ENCODE measurements at places on chromosomes 7 and 10.

DNA sequence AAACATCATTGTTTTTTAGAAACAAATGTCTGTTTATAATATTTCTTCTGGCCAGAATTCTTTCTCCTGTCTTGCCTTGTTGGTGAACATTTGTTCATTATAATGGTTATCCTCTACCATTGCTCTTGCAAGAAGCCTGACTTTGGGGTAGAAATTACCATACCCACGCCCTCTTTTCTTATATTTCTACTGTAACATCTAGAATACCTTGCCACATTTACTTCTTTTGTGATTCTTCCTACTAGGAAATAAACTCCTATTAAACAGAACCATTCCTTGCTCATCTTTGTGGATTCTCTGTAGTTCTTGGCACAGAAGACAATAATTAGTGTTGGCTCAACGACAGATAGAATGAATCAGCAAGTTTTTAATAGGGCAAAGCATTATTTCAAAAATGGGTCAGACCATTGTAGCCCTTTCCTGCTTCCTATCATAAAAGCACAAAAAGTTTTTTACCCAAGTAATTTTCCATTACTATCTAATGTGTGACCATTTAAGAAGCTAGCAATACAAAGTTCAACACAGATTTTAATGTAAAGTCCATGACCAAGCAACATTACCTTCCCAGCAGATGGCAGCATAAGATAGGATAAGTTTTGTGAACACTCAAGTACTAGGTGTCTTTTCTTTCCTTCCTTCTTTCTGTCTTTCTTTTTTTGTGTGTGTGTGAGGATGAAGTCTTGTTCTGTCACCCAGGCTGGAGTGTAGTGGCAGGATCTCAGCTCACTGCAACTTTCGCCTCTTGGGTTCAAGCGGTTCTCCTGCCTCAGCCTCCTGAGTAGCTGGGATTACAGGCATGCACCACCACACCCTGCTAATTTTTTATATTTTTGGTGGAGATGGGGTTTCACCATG lies 270.4 kb downstream of the HGF start:
- no peak for DNase-seq

DNA sequence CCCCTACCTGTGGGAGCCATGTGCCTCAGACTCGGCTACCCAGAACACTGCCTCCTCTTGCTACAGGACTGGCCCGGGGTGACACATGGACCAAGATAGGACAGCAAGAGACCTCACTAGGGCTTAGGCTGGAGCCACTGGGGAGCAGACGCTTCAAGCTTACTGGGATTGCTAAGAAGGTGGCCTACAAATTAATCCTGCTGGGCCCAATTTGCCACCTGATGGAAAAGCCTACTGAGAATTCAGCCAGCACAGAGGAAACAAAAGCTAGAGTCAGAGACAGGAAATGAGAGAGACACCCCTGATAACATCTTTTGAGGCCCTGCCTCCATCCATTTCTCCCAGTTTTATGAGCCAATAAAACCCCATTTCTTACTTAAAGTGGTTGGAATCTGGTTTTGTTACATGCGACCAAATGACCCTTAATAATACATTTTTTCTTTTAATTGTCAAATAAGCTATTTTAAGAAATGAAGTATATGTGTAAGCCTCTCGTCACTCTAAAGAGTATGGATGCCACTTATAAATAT lies 282.1 kb downstream of the CXCL12 start:
- DNase-seq: no peak

GRCh38 chr7:40437498-40437897 lies 302.7 kb downstream of the SUGCT start:
- DNase-seq: no peak

- DNase-seq: no peak
Measured at GRCh38 chr10:92218569-92218968, 72.3 kb downstream of the CPEB3 start.

DNA sequence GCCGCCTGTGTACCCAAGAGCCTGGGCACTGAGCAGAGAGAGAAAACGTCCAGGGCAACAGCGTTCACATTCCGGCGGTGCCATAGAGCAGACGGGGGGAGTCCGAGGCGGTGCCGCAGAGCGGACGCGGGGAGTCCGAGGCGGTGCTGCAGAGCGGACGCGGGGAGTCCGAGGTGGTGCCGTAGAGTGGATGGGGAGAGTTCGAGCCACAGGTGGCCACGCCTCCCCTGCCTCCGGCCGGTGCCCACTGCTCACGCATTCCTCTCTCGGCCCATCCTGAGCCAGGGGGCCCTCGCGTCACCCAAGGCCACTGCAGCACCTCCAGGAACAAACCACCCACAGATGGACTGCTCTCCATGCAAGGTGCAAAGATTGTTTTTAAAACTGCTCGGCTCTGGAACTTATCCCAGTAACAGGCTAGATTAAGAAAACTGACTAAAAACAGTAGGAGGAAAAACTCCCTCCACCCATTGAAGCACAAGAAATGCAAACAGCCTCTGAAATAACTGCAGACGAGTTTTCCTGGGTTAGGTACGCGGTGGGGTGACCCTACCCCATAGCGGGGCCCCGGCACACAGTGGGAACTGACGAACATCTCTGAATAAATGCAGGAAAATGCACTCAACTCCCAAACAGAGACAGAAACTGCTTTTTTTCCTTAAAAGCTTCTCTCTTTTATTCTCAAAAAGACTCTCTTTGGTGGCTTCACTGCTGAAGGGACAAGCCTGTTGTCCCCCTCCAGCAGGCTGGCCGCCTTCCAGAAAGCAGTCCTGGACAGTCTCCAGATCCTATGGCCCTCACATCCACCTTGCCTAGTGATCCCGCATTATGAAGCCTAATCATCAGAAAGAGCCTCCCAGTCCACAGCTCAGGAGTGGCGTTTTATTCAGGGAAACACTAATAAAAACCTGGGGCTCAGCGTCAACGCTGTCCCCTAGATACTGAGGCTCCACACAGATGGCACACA lies 55.9 kb downstream of the DIP2C start:
- DNase-seq: no peak

DNA sequence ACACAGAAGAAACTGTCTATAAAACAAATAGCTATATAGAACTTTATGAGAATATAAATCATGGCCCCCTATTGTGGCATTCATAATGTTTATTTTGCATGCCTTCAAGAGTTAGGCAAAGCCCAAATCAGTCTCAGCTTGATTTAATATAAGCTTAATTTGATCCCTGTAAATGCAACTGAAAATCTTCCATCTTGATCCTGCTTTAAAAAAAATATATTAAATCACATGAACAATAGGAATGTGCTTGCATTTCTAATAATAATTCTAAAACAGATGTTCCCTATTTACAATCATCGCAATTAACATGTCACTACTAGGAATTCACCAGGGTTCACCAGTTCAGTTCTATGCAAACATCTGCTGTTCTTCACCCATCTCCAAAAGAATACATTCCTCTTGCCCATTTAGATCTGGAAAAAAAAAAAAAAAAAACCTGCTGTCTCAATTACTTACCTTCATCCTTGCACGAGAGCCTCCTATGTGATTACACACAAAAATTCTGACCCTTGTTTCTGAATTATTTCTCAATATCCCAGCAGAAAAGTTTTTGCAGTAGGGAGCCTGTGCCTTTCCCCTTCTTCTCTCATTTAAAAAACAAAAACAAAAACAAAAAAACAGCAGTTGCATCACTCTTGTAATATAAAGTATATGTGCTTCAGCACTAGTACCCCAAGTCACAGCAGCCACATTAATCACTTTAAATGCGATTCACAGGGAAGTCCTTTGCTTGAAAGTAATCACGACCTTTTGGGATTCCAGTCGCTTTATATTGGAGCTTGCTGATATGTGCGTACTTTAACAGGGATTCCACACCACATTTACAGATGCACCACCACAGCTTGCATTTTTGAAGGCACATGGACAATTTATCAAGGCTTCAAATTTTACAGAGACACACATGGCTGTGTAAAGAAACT lies 194.8 kb upstream of the KMT2E start:
- no peak for DNase-seq

GRCh38 chr10:61898435-61898778 lies 3.1 kb upstream of the ARID5B start:
- DNase-seq: no peak

DNA sequence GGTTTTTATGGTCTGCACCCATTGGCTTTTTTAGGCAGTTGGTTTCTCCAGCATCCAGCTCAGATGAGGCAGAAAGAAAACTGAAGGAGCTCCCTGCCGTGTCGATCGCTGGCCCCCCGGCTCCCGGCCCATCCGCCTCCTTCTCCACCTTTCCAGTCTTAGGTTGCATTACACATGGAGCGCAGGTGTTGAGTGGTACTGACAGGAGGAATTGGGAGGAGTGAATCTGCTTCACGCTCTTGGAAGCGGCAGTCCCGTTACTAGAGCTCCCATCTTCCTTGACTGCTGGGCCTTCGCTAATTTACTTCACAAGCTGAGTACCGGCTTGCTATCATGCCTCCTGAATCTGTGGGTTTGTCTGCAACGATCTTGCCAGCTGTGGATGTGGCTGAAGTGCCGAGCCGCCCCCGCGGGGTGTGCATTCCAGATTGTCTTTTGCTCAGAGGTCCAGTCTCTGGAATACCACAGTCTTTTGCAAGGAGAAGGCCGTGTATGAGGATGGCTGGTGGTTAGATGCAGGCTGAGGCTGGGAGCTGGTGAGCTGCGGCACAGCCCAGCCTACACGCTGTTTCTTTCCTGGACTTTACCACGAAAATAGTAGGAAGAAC lies 17.1 kb downstream of the IQCE start:
- no peak for DNase-seq

- DNase-seq: no peak
Measured at GRCh38 chr10:126565441-126565840, 105.1 kb downstream of the C10orf90 start.

GRCh38 chr7:6286486-6286885 lies 14.1 kb upstream of the CYTH3 start:
- DNase-seq: no peak

- no peak for DNase-seq
Measured at GRCh38 chr10:5373307-5373706, 8.5 kb downstream of the UCN3 start.

DNA sequence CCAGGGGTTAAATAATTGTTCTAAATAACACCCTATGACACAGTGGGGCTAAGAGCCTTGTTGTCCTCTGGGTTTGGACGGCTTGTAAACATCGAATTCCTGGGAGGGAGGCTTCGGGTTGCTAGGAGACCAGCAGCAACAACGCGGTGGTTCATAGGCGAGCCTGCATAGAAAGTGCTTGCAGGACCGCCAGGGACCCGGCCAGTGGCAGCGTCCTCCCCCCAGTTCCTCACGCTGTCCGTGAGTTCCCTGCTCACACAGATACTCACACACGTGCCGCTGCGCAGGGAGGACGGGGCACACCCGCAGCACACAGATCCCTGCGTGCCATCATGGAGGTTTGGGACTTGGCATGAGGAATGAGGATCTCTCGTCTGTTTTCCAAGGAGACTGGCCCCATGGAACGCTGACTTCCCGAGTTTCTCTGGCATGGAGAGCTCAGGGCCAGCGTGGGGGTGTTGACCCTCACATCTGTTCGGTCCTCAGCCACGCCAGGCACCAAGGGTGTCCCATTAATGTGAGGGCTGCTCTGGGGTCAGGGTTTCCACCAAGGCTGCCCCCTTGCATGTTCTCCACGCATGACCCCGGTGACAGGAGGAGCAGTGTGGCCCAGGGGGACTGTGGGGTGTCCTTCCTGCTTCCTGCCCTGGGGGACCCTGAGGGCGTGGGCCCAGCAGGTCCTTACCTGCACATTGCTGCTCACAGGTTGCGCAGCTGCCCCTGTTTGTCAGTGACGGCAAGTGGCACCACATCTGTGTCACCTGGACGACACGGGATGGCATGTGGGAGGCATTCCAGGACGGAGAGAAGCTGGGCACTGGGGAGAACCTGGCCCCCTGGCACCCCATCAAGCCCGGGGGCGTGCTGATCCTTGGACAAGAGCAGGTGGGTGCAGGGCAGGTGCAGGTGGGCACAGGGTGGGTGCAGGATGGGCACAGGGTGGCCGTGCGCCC lies 9.7 kb downstream of the NPTX2 start:
- DNase-seq: no peak

- DNase-seq: no peak
Measured at GRCh38 chr7:81833401-81833800, 63.6 kb upstream of the HGF start.

DNA sequence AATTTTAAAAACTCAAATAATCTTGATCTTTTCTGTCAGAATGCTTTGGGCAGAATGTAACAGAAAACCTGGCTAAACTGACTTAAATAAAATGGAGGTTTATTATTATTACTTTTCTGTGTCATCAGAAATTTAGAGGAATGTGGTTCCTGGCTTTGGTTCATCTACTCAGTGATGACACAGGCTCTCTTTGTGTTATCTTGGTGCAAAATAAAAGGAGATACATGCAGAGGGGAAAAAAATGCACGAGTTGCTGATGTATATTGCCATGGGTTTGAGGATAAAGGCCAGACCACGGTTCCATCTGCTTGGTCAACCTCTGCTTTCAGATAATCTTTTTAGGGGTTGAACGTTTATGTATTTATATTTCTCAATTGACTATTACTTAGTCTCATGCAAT lies 181.4 kb downstream of the SUGCT start:
- no peak for DNase-seq

GRCh38 chr7:23593706-23594105 lies 3.5 kb upstream of the CCDC126 start:
- DNase-seq: no peak

DNA sequence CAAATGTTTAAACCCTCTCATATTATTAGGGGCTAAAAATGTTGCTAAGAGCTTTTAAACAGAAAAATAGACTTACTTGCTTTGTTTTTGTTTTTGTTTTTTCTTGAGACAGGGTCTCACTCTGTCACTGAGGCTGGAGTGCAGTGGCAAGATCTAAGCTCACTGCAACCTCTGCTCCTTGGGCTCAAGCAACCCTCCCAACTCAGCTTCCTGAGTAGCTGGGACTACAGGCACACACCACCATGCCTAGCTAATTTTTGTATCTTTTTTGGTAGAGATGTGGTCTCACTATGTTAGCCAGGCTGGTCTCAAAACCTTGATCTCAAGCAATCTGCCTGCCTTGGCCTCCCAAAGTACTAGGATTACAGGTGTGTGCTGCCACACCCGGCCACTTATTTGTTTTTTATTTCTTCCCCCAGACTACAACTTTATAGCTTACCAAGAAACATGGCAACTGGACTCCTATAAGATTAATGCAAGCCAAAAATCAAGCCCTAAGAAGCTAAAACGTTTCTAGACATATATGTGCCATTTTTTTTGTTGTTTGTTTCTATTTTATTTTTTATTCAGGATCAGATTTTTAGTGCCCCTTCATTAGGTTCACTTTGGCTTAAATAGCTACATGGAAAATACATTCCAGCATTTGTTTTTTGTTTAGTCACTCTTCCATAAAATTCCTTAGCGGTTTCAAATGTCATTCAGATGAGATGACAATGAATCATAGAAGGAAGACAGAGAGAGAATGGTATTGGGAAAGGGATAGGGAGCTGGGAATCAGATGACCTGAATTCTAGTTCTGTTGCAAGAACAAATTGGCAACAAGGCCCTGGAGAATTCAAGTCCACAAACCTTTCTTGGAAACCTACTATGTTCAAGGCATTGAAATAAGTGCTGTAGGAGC lies 163.4 kb upstream of the MKLN1 start:
- no peak for DNase-seq

GRCh38 chr7:114413761-114414155 lies 857 bp upstream of the FOXP2 start:
- DNase-seq: no peak

GRCh38 chr7:120680985-120681384 lies 177.0 kb downstream of the TSPAN12 start:
- no peak for DNase-seq

- DNase-seq: no peak
Measured at GRCh38 chr7:73995330-73995729, 32.6 kb upstream of the ELN start.
